Substantia nigra (tissue), 51 donors: ENCODE measurements at places on chromosomes 3 and 15.

- no peak for DNase-seq
Measured at GRCh38 chr3:94512876-94513275, 450.0 kb downstream of the NSUN3 start.

DNA sequence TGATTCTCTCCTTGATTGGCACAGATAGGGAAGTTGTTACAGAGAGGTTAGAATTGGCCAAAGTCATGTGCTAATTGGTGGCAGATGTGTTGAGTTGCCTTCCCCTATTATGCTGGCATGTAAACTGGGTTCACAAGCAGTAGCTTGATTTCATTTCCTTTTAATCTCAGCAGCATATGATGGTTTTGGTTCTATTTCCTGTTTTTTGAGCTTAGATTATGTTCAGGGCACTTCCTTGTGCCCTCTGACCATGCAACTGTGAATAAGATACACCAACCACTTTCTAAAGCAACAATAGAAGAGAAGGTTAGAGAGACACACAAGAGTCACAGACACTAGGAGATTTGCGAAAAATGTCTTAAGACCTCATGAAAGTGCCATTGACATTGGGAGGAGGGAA is 16.5 kb downstream of the HPS3 start:
- no peak for DNase-seq

DNA sequence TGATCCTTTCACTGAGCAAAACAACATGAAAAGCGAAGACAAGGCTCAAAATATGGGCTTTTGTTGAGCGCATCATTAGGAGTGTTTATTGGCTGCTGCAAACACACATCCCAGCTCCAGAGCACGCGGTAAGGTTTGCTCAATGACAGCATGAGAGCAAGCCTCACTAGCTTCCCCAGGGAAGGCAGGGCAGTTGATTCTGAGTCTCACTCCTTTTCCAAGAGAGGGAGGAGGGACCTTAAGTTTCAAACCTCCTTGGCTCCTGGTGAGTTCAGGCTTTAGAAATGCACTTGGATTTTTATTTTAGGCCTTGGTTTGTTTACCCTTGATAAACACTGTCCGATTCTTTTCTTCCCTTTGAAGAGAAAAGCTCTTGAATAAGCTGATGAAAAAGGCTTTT is 69.1 kb upstream of the CACNA2D3 start:
- no peak for DNase-seq

DNA sequence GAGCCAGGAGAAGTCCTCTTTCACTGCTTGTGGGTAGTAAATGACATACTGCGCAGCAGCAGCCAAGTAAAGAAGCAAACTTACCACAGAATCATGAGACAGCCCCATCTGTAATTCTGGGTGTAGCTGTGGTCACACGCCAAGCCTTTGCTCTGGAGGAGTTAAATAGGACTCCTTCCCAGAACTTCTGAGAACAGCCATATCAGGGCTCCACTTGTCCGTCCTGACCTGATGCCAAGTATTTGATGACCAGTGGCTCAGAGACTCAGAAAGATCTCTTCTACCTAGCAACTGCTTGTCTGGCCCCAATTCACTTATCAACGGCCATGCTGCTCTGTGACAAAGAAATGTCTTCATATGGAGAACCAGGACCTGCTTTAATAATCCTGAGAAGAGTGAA is 20.6 kb upstream of the GOLIM4 start:
- no peak for DNase-seq

DNA sequence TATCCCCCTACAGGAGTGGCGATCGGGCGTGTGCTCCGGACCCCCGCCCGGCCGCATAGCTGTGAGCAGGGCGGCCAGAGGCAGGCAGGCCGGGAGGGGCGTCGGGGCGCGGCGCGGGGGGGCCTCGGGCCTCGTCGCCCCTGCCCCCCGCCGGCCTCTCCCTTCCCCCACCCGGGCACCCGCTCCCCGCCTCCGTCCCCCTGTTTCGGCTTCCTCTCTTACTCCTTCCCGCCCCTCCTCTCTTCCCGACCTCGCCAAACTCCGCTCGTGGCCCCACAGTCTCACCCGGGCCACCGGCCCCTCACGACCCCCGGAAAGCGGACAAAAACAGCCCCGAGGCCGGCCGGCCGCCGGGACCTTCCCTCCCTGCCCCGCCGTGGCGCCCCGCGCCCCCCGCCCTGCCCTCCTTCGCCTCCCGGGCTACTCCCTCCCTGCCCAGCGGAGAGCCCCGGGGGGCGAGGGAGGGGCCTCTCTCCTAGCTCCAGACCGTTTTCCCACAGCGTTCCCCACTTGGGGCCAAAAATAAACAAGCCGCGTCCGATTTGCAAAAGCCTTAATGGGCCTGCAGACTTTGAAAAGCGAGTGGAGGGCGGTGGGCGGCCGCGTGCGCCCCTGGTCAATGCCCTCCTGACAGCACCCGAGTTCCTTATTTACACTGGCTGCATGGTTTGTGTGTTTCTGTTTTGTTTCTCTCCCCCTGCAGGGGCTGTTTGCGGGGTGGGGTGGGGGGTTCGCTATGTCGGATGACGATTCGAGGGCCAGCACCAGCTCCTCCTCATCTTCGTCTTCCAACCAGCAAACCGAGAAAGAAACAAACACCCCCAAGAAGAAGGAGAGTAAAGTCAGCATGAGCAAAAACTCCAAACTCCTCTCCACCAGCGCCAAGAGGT is 1.0 kb downstream of the UBE2E1 start:
- DNase-seq = peak; percentile 56

GRCh38 chr15:78838489-78838888 is 27.2 kb upstream of the ADAMTS7 start:
- DNase-seq = no peak

GRCh38 chr3:137324114-137324513 is 366.3 kb downstream of the IL20RB start:
- no peak for DNase-seq

GRCh38 chr3:55899887-55900286 is 412.8 kb upstream of the WNT5A start:
- no peak for DNase-seq

DNA sequence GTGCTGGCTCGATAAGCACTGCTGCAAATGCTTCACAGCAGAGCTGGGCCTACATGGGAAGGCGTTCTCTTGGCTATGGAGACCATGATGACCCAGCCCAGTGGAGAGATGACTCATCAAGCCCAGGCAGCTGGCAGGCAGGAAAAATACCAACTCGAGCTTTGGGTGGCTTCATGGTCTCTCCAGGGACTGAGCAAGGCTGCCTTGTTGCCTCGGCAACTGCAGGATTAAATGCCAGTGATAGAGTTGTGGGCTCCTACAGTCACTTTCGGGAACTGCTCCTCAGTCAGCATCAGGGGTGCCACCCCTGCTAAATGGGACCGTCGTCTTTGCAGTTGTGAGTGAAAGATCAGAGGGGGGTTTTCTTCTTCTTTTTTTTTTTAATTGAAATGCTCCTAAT is 54.6 kb upstream of the MYZAP start:
- DNase-seq = no peak

- no peak for DNase-seq
Measured at GRCh38 chr3:49362561-49362960, 4.4 kb upstream of the GPX1 start.

GRCh38 chr3:12544652-12545472 is 437 bp downstream of the MKRN2OS start:
- no peak for DNase-seq

DNA sequence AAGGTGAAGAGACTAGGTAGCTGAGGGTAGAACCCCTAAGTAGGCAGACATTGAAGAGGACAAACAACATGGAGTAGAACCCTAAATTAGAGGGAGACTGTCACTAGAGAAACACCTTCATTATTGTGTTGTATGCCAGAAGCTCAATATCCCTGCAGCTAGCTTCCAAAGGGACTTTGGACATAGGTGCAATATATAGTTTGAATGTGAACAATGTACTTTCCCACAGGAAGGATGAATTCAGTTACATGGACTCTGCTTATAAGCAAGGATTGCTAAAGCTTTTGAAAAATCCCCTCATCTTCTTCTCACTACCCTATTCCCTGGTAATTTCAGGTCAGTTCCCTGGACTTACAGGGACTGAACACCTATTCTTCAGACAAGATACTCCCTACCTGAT is 288.9 kb downstream of the UBE2E2 start:
- DNase-seq = no peak

GRCh38 chr3:97742036-97742435 is 22.5 kb upstream of the ARL6 start:
- DNase-seq = no peak

DNA sequence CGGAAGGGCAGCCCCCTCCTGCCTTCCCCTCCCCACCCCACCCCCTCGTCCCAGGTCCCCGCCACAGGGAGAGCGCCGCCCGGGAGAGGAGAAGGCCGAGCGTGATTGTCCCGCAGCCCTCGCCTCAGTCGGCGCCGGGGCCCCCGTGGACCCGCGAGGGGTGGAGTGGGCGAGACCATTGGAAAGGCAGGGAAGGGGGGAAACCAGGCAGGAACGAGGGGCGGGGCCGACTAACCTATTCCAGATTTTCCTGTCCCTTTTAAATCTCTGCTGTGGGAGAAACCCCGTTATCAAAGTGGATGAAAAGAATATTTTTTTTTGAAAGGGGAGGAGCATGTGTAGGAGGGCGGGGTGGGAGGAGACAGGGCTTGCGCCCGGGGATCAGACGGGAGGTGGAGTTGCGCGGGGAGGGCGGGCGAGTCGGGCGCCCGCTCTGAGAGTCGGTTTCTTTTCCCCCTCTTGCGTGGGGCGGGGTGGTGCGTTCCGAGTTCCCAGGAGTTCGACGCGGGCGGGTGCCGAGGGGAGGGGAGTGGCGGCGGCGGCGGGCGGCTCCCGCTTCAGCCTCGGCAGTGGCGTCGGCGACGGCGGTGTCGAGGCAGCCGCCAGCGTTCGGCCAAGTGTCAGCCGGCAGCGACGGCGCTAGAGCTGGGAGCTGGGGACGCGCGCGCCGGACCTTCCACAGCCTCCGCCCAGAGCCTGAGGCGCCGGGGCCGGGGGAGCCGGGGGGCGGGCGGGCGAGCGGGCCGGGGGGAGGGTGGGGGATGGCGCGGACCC is at the start of gene NECTIN3:
Gene NECTIN3, plus strand, starts transcription at position 560 of the 774 bp plus-strand sequence. Its CDS starts 202 bp downstream, at position 762.
- DNase-seq = peak; percentile 89

- DNase-seq = no peak
Measured at GRCh38 chr15:70799667-70800450, 36.5 kb upstream of the UACA start.

DNA sequence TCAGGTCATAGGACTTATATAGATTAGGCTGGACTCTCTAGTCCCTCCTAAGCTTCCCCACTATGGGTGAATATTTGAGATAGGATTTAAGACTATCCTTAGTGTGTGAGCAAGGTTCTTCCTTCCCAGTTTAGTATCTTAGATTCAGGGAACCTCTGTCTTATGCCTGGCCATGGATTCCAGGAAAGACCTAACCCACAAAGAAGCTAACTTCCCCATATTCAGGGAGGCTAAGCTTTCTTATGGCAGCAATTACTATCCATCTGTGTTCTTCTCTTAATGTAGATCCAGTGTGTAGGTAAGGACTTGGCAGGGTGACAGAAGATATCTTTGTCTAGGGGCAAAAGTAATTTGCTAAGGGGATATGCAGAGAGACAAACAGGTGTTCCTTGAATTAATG is 25.5 kb upstream of the PIK3R4 start:
- no peak for DNase-seq

- no peak for DNase-seq
Measured at GRCh38 chr3:190968616-190969015, 106.1 kb upstream of the GMNC start.

DNA sequence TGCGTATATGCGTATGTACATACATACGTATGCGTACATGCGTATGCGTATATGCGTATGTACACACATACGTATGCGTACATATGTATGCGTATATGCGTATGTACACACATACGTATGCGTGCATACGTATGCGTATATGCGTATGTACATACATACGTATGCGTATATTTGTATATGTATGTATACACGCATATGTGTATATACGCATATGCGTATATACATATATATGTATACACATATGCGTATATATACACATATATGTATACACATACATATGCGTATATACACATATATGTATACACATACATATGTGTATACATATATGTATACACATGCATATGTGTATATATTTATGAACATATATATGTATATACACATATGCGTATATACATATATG is 12.1 kb downstream of the MCTP2 start:
- DNase-seq = no peak

GRCh38 chr3:197501496-197501878 is 54.3 kb downstream of the BDH1 start:
- DNase-seq = no peak

DNA sequence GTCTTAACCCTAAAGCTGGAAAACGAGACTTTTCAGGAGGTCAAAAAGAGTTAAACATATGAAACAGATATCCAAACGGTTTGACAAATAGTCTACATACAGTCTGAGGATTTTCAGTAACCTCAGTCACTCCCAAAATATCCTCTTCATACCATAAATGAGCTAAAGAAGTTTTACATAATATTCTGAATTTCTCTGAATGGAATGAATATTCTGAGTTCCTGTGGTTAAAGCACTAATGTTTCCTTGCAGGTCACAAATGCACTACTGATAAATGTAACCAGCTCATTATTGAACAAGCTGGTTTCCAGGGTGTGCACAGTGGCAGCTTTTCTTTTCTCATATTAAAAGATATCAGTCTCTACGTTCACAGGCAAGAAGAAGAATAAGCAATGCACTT is 137.4 kb upstream of the POU1F1 start:
- DNase-seq = no peak

DNA sequence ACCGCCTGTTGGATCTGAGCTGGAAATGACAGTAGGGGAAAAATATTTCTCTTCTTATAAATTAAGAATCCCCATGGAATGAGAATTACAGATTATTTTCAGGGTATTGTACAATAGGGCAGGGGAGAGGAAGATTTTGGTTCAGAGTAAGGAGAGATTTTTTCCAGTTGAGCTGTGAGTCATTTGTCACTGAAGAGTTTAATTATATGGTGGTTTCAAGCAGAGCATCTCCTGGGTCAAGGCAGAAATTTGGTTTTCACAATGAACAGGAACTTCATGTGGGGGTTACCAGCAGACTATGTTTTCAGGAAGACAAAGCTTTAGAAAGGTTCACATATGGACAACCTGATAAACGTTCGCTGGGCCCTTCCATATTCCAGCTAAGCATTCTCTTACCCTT is 182.8 kb upstream of the NR2E3 start:
- DNase-seq = no peak

GRCh38 chr3:51375136-51375535 is 10.0 kb upstream of the MANF start:
- DNase-seq = no peak

- DNase-seq = no peak
Measured at GRCh38 chr3:60198179-60198720, 1053.0 kb downstream of the FHIT start.

DNA sequence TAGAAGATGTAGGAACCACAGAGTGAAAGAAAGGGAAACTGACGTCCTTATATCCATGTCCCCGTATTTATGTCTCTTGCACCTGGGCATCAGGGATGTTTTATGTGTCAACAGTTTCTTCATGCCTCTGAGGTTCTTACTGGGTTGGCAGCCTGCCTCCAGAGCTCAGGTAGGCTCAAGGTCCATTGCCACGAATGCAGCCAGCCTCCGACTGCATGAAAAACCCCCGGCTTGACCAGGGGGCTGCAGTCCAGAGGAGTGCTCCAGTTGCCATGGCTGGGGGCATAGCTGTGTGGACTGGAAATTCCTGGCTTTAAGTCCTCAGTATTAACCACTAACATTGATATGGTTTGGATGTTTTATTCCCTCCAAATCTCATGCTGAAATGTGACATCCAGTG is 2.8 kb upstream of the CSPG5 start:
- DNase-seq = no peak
